Stomach (tissue), 19 donors: ENCODE measurements at places on chromosomes 3 and 15.

- DNase-seq, result no peak
These were observed 335.2 kb downstream of the RORA start for GRCh38 chr15:60893886-60894285.

DNA sequence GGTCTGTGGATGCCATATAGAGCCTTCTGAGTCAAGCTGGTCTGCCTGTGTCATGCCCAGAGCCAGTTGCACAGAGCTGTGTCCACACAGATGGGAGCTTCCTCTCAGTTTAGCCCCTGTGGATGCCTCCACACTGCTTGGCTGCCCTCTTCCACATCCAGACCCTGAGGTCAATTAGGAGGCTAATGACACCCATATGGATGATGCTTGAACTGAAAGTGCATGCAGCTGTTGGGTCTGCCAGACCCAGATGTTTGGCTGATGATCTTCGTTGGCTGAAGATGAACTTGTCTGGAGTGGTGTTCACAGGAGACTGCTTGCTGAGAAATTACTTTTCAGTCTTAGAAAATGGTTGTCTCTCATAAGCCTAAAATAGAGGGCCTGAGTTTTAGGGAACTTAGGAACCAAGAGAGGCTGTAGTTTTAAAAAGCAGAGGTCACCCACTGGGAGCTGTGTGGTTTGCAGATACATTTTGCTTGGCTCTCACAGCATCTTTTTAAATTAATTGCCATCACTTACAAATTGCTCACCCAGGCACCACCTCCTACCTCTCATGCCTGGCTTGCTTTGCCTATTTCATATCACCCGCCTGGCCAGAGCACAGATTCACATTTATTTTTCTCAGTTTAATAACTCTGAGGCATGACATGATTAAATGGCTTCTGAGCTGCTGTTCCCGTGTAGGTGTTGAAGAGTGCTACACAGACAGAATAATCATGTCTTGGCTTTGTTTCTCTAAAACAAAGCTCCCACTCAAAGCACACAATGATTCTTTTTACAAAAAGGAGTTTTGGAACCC is 176.1 kb downstream of the MINAR1 start:
- DNase-seq, result peak; percentile 17

DNA sequence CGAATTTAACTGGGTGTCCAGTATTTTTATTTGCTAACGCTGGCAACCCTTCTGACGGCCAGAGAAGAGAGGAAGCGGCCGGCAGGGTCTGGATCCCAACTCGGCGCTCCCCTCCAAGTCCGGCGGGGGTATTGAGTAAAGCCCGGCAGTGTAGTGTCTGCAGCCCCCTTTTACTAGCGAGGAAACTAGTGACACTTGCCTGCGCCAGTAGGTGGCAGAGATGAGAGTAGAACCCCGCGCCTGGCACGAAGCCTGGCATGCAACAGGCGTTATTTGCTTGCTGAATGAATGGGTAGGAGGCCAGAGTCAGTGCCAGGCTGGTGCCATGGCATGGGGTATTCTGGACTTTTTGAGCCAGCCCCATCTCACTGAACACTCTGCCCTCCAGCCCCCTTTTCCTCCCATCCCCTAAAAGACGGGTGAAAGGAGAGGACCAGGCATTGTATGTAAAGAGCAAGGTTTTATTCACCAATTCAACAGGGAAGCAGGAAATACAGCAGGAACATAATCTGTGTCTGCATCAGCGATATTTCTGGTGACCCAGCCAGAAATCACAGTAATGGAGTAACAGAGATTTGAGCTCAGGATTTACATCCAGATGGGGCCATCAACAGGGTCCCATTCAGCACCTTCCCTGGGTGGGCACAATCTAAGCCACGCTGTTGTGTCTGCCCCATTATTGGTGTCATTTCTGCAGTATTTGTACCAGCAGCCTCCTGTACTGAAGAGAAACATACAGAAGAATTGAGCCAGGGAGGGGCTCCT is 788 bp upstream of the WDR73 start:
- peak; percentile 86 for DNase-seq

- DNase-seq, result peak; percentile 91
These were observed 40.0 kb downstream of the PTPN23 start for GRCh38 chr3:47420511-47421484.

- peak; percentile 77 for DNase-seq
These were observed 959 bp upstream of the RASA2 start for GRCh38 chr3:141485641-141486495.

GRCh38 chr15:45112143-45112590 is 1.8 kb downstream of the DUOX2 start:
- DNase-seq, result no peak

DNA sequence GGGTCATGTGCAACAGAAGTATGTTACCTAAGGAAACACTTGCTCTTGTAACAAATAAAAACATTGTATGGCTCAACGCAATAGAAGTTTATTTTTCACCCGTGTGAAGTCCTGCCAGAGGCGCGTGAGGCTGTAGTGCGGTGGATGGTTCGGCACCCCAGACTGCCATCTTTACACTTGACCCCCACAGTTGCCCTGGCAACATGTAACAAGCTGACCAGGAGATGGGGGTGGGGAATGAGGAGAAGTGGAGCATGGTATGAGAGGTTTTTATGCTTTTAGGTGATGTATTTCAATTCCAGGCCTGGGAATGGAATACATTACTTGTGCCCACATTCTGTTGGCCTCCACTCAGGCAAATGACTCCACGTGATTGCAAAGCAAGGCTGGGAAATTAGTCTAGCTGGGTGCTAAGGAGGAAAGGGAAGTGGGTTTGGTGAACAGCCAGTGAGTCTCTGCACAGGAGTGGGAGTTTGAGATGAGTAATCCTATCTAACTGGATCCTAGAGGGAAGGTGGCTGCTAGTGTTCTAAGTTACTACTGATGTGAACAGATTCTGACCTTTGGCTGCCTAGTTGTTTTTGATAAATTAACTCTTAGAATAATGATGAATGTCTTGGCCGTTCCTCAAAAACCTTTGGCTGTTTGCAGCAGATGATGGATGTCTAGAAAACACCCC is 33.8 kb upstream of the GREM1 start:
- DNase-seq, result no peak

DNA sequence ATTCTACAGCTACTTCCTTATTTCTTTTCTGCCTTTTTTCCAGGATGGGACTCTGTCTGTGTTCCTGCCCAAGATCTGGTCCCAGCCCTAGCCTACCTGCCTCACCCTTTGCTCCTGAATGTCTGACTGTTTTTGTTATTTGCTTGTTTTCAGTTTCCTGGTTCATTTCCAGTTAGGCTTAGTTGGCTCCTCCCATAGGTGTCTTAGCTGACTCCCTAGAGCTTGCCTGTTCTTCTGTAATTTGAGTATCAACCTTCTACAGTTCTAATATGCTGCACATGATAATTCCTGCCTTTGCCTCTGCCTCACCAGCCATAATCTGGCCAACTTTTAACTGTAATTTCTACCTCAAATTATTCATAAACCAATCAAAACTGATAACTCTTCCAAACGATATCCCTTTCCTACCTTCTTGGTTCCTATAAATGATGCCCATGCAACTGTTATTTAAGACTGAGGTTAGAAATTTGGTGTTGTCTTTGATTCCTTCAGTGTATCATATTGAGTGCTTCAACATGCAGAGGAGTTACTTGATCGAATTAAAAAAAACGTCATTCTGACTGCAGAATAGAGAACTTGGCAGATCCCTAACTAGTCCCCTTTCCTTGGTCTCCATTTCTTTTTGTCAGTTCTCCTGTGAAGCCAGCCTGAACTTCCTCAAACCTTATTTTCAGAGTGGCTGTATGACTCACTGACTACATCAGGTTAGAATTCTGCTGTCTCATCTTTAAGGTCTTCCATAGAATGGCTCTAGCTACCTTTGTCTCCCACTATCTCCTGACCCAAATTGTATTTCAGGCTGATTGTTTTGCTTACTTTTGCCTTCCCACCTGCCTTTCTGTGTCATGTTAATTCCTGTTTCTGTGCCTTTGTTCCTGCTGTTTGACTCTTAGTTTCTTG is 8.4 kb downstream of the GOLM2 start:
- no peak for DNase-seq

- DNase-seq, result no peak
These were observed 353.9 kb upstream of the ROPN1 start for GRCh38 chr3:124345845-124346244.

GRCh38 chr15:78220713-78221112 is 13.7 kb downstream of the ACSBG1 start:
- no peak for DNase-seq

- DNase-seq, result no peak
These were observed 363.2 kb upstream of the NAALADL2 start for GRCh38 chr3:174495928-174496327.

DNA sequence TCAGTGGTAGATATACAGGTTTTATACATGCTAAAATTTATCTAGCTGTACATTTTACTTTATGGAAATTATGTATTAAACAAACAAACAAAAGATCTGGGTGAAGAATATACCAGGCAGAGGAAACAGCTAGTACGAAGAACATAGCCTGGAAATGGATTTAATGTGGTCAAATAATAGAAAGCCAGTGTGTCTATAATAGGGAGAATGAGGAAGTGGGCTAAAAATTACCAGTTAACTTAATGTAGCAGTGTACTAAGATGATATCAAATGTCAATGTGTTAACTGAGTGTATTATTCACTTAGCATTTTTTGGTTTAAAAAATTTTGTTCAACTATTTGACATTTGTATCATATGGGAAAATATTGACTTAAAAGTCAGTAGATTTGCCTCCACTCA is 22.8 kb upstream of the SLC15A2 start:
- DNase-seq, result no peak

DNA sequence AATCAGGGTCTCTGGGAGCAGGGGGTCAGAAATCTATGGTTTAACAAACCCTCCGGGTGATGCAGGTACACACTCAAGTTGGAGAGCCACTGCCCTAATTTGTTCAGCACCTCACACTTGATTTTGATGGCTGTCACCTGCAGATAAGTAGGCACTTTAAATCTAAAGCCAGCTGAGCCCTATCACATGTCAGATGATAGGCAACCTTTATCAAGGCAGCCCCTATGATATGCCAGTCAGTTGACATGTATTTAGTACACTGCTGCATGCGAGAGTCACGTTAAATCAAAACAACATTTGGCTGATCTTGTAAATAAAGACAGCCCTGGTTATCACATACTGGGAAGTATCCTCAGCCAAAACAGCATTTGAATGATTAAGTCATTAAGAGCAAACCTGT is 104.4 kb upstream of the MCTP2 start:
- no peak for DNase-seq

DNA sequence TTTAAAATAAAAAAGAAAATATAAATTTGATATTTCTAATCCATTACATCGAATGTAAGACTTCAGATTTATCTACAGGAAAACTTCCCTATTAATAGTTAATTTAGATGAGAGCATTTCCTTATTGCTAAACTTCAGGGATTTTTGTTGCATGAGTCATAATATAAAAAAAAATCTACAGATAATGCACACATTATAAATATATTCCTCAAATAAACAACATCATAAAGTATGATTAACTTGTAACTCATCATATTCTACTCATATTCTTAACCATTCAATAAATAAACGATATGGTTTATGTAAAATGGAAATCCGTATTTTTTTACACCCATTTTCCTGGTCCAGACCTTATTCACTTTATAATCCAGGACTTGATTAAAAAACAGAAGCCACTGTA is 477.0 kb downstream of the EPHA3 start:
- DNase-seq, result no peak

DNA sequence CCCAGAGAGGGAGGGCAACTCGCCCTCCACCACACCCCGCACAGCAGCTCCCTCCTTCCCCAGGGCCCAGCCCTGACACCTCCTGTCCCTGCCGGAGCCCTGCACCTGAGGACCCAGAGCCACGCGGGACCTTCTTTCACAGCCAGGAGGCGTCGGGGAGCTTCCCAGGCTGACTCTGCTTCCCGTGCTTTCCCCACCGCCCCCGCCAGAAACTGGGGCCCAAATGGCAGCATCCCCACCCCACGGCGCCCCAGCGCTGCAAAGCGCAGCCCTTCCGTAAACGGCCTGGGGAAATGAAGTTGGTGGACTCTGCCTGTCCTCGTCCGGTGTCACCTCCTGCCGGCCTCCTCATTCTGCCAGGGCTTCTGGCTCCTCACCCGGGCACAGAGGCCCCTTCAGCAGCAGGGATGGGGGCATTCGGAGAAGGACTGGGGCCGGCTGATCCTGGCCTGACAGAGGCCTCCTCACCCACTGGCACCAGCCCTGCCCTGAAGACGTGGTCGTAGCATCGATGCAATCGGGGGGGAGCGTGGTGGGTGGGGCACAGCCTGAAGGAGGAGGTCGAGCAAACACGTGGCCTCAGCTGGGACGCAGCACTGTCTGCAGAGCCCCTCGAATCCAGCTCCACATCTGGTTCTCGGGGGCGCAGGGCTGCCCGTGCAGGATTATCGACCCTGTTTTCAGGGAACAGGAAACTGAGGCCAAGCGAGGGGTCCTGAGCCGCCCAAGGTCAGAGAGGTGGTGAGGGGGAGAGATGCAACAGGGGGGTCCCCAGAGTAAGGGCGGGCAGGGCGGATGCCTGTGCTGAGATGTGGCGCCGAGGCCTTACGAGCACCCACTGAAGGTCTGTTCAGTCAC is 235.4 kb downstream of the XXYLT1 start:
- peak; percentile 41 for DNase-seq

DNA sequence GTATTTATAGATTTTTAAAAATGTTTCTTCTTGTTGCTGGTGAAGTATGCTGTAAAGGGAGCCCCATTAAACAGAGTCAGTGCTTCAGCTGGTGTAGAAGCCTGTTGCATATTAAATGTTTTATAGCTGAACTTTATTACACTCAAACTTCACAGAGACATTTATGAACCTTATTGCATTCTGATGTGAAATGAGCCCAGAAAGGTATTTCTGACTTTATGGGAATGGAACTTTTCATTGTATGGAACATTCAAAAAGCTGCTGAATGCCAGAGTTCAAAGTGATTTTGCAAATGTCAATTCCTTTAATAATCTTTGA is 329.3 kb upstream of the RASGRP1 start:
- DNase-seq, result no peak
